Activated CD4-positive, alpha-beta T cell treated with anti-CD3 and anti-CD28 coated beads for 36 hours (primary cell): ENCODE measurements at places on chromosomes 2 and 18. TPM values are rescaled to one million over a fixed set of nuclear protein-coding genes. Genes with fewer than 3 reads are reported as not detected.

FRZB gene
- total RNA-seq = not detected

ABHD1 gene
- 0.39 TPM for total RNA-seq

CCL20 gene
- total RNA-seq = 7.9 TPM

RGPD3 gene
- total RNA-seq = 0.14 TPM

NFU1 gene
- 30.0 TPM for total RNA-seq

PARD3B gene
- total RNA-seq = 0.46 TPM

ACVR2A gene
- total RNA-seq = 3.5 TPM

PROC gene
- total RNA-seq = not detected

POTEC gene
- not detected for total RNA-seq
